ENCODE measurements at places on chromosomes 12 and 14.

DNA sequence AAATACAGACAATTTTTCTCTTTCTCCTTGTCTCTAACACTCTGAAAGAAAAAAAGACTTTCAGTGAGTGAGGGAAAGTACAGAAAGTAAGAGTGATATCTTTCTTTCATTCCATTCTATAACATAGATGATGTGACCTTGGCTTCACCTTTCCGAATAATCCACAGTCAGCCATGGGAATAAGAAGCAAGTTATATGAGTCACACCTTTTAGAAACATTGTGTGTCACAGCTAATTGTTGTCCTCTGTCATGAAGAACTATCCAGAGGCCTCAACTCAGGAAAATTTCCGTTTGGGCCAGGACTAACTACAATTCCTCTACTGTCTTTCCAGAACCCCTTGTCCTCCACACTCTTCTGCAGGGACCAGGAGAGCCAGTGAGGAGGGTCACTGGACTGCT, 209.7 kb upstream of the FAR2 start:
- no peak for DNase-seq

DNA sequence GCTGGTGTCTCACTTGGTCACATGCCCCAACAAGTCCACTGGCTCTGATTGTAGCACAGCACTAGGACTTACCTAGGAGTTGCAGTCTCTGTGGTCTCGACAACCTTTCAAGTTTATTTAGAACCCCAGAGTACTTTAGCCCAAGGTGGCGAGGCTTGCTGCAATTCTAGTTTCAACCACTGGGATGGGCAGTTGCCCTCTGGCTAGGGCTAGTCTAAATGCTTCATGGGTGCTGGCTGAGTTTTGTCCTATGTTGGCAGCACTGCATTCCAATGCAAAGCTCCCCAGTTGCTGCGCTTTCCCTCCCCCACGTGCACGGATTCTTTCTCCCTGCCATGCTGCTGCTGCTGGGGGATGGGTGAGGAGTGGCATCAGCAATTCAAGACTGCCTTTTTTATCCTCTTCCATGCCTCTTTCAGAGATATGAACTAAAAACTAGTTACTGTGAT, 207.9 kb downstream of the SYNE2 start:
- peak; percentile 18 for DNase-seq

GRCh38 chr12:123532019-123532418, 1.5 kb downstream of the RILPL1 start:
- DNase-seq = no peak

- DNase-seq = no peak
Observed at GRCh38 chr14:84323978-84324377, 1206.0 kb upstream of the FLRT2 start.

DNA sequence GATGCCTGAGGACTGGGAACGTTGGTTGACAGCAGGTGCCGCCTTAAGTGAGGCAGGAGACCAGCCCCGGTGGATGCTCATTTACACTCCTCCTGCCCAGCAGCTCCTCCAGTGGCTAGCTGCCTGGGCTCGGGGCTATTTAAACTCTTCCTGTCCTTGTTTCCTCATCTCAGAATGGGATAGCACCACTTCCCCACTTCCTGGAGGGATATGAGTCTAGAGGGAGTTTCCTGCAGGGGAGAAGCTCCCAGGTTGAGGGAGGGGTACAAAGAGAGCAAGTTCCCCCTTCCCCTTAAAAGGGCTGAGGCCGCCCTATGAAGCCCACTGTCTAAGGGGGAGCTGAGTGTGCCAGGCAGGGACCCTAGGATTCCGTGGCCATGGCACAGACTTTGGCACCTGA, 311.2 kb downstream of the AACS start:
- DNase-seq = no peak

DNA sequence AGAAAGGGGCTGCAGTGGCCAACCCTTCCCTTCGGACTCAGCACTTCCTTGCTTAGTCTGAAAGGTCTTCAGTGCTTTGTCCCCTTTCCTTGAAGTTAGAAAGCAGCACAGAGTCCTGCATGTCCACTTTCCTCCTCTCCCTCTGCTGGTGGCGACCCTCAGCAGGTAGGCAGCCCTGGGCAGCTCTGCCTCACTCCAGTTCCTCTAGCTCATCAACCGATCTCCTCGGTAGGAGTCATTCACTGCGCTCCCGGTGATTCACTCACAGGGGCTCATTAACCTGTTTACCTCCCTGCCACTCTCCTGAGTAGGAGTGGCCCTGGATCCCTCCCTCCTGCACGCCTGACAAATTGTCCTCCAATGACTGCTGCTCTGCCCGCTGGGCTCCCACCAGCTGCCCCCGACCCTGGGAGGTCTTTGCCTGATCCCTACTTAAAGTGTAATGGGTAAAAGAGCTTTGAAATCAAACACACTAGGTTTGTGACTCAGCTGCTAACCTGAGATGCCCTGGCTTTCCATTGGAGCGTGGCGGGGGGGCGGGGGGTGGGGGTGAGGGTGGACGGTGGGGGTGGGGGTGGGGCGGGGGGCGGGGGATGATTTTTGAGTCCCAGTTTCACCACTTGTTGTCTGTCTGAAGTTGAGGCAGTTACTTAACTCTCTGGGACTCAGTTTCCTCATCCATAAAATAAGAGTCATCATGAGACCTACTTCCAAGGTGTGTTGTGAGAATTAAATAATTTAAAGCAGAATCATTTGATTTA, 4.2 kb downstream of the SCNN1A start:
- DNase-seq = no peak
